ENCODE measurements at places on chromosomes 2 and 18. TPM values are rescaled to one million over a fixed set of nuclear protein-coding genes. Genes with fewer than 3 reads are reported as not detected.
A peak's percentile ranks its signal among the peaks of the same experiment; 100 is the strongest.

DNA sequence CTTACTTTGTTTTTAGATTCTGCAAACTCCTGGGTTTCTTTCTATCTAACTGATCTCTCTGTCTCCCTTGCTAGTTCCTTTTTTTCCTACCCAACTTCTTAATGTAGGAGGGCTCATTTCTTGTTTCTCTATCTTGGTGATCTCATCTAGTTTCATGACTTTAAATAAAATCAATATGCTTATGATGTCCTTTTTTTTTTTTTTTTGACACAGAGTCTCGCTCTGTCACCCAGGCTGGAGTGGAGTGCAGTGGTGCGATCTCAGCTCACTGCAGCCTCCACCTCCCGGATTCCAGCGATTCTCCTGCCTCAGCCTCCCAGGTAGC lies 42.2 kb upstream of the IL1RL1 start:
- no peak for DNase-seq

GRCh38 chr18:8235894-8236293 lies 373.3 kb upstream of the RAB12 start:
- no peak for DNase-seq

GRCh38 chr2:5520463-5520972 lies 171.7 kb upstream of the SOX11 start:
- DNase-seq: peak; percentile 54

- peak; percentile 74 for DNase-seq
Observed at GRCh38 chr2:219352448-219353023, 20.0 kb upstream of the RESP18 start.

DNA sequence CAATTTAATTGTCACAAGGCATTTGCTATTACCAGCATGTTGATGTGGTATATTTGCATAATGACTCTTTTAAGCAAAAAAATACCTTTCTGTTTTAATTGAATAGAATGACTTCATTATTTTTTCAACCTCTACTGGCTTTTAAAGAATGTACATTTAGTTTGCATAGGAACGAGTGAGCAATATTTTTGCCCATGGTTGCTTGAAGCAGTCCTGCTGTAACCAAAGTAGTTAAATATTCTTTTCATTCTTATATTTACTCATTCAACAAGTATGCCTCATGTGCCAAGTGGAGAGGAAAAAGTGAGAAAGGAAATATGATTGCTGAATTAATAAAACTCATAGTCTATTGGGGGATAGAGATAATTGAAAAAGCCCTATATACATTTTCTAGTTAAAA lies 184.7 kb downstream of the DSEL start:
- no peak for DNase-seq

DNA sequence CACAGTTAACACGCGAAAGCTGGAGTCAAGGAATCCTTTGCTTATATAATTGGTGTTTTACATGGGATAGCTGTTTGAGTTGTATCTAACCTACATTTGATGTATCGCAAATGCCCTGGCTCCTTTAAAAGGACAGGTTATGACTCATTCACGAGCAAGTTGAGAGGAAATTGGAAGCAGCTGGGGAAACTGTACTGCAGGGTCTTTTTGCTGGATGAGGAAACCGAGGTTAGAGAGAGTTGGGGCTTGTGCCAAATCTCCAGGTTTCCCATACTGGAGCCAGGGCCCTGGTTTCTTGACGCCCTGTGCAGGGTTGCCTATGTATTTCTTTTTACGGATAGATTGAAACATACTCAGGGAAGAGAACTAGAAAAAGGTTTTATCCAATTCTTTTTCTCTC lies 60.0 kb upstream of the SPTBN1 start:
- peak; percentile 66 for DNase-seq

DNA sequence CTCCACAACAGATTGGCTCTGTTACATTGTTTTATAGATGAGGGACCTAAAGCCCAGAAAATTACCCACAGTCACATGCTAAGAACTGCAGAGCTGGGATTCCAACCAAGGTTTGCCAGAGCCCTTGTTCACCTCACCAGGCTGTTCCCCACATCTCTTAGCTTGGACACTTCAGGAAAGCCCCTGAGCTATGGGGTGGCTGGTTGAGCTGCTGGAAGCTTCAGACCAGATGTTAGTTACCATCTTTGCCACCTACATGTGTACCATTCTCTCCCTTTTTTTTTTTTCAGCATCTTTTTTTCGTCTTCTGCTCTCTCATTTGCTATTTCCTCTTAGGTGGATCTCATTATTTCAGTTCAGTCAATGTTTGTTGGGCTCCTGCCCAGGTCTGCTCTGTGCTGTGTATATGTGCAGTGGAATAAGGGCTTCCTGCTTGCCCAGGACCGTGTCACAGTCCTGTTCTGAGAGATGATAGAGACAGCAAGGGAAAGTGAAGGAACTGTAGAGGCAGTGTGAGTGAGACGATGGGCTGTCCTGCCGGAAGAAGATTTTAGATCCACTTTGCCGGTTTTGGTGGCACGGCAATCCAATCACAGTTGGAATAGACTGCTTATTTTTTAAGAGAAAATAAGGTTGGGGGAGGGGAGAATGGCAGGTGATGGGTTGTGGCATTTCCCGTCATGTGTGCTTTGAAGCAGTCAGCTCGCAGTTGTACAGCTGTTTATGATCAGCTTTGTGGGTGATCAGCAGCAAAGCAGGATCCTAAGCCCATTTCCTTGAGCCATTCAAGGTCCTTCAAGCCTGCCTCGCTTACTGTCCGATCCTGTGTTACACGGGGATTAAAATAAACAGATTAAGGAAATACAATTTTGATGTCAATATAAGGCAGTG lies 152.6 kb downstream of the RTN4 start:
- DNase-seq: no peak

GRCh38 chr2:144683107-144683753 lies 163.3 kb upstream of the ZEB2 start:
- DNase-seq: no peak

TFCP2L1 gene
- 0.26 TPM for total RNA-seq

POTEC gene
- 0.98 TPM for total RNA-seq

CRACDL gene
- total RNA-seq: 0.79 TPM

CRYBA2 gene
- not detected for total RNA-seq

ANKRD36C gene
- total RNA-seq: 21.1 TPM

ALPI gene
- not detected for total RNA-seq

GALNT14 gene
- not detected for total RNA-seq

Data from A172 (cell line).